Fibroblast of the conjunctiva (primary cell): ENCODE measurements at places on chromosomes 6 and 20.

DNA sequence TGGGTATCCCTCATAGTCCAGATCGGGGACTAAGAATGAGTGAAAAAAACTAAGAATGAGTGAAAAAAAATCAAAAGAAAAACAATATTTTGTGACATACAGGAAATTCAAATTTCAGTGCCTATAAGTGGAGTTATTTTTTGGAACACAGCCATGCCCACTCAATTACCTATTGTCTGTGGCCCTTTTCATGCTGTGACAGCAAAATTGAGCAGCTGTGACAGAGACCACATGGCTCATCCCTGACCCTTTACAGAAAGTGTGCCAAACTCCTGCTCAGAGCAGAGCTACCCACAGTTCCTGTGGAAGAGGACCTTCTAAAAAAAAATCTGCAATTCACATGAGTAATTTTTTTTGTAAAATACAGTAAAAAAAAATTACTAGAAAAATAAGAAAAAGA, 1.4 kb downstream of the NCR2 start:
- DNase-seq: no peak

DNA sequence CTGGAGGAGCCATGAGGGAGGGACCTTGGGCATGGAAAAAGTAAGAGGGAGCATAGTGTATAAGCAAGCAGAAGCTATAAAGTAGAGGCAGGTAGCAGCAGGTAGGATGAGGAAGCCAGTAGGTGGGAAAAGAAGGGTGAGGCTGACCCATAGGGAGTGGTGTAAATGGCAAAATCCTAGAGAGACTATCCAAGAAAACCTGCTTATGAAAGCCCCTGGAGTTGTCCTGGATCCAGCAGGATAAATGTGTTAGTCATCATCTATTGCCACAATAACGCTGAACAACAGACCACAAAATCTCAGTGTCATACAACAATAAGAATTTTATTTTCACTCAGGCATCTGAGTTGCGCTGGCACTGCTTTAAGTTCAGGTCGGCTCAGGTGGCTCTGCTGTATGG, 30.2 kb downstream of the CHD6 start:
- DNase-seq: no peak

DNA sequence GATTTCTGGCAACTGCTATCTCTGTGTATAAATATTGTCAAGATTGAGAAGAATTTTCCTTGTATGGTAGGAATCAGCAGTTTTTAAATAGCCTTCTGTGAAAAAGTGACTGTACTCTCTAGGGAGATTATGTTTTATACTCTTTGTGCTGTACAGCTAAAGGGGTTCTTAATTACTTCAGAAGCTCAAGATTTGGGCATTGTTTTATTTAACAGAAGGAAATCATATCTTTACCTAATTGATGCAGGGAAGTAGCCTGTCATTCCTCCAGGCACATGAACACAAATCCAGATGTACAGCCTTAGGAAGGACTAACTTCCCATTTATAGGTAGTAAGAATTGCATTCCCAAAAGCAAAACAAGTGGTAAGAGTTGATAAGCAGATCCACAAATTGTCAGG, 1.3 kb downstream of the CALHM5 start:
- DNase-seq: no peak

DNA sequence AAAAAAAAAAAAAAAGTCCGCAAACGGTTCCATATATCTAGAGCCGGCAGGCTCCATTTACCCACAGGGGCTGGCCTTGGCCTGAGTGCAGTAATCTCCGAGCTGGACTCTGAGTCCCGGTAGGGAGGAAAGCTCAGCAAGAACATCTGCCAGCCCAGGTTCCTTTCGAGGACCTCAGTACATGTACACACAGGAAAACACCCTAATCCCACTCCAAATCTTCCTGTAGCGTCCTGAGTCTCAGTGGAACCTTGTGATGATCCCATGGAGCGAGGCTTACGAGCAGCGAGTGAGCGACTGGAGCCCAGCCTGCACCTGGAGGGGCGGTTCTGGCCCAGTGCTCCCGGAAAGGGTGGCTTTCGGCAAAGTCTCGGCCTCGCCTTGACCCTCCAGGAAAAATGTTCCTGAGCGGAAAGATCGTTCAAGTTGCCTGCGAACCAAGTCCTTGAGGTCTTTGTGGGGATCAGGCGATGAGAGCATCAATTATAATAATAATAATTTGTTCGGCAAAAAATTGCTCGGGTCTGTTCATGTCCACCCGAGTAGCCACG, 32.1 kb downstream of the PRSS16 start:
- no peak for DNase-seq

DNA sequence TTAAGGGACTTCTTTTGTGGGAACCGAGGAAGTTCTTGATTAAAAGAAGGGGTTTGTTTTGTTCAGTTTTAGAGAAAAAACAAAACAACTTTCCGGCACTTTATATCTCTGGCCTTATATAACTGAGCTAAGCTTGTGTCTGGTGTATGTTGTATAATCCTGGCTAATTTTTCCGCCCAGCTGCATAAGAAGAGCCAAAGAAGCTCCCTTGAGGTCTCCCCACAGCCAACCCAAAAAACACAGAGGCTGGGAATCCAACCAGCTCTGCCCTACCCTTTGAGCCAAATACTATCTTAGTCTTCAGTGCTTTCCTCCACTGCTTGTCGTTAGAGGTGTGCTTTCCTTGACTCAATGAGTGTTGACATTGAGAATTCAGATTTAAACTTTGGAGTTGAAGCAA, 45.5 kb upstream of the RNF146 start:
- no peak for DNase-seq
